ENCODE measurements at places on chromosomes 16 and 17.

- DNase-seq, result no peak
These were observed 200.4 kb upstream of the PMFBP1 start for GRCh38 chr16:72372087-72373045.

DNA sequence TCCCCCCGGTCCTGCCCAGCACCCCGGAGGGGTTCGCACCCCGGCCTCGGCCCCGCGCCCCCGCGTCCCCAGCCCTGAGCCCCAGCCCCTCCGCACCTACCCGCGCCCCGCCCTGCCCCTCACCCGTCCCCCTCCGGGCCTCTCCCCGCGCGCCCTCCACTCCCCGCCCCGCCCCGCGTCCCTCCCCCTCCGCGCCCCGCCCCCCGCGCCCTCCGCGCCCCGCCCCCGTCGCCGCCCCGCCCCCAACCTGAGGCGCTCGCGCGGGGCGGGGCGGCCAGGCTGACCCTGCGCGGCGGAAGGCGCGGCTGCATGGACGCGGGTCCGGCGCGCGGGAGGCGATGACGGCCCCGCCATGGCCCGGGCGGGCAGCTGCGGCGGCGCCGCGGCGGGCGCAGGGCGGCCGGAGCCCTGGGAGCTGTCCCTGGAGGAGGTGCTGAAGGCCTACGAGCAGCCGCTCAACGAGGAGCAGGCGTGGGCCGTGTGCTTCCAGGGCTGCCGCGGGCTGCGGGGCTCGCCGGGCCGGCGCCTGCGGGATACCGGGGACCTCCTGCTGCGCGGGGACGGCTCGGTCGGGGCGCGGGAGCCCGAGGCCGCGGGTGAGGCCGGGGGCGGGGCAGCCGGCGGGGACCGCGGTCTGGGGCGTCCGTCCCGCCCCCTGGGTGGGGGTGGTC lies at the start of gene SPIRE2:
TSS of gene SPIRE2 (plus strand) at position 277 of the 671 bp plus-strand sequence. CDS start at position 353, 76 bp downstream.
- DNase-seq, result no peak

DNA sequence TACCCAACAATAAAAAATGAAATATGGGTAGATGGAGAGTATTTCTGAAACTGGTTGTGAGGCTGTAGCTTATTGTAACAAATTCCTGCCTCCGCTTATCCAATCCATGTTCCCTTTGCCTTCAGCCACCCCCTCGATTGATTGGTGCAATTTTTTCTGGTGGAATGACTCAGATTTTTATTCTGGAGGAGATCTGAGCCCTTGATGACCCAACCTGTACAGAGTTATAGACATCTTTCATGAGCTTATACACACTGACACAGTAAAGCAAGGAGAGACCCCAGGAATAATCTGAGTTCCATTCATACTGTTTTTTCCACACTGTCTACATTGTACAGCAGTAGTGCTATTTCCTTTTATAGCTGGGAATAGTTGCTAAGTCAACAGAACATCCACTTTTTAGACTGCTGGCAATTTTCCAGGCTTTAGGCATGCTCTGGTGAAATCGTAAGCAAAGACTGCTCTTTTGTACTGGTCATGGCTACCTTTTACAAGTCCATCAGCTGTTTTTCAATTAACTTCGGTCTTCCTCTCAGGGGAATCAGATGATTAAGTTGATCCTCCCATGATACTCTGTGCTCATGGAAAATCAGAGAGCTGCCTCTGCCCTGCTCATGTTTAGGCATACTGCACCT lies 30.1 kb downstream of the CCL4 start:
- no peak for DNase-seq

DNA sequence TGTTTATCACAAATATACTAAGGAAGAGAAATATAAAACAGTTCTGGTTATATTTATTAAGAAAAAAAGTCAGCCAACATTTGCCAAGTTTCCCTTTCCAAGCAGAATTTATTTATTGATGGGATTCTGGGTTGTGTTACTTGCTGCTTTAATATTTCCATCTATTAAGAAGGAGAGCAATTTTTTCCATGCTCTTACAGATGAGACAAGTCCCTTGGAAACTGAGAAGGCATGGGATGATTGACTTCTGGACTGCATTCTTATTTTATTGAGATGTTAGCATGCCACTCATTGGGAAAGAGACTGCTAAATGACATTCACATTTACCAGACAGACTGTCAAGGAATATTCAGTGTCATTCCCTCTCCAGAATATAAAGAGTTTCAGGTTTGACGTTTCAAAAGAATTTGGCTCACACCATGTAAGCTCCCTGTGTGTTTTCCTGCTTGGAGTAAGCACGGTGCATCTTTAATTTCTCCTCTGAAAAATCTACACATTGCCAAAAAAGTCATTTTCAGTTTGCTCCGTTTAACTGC lies 1565.2 kb upstream of the GOT2 start:
- DNase-seq, result no peak

GRCh38 chr17:49224198-49224996 lies 6.2 kb downstream of the PHOSPHO1 start:
- no peak for DNase-seq
